Natural killer cell (primary cell): ENCODE measurements at places on chromosomes 7 and 10. TPM values are rescaled to one million over a fixed set of nuclear protein-coding genes. Genes with fewer than 3 reads are reported as not detected.

GRCh38 chr10:77027576-77027975 lies 610.0 kb downstream of the KCNMA1 start:
- DNase-seq: no peak
- no peaks in the 10 kb centered on the region for H3K27me3 ChIP-seq
- H3K36me3 ChIP-seq: no peaks in the 10 kb centered on the region

DNA sequence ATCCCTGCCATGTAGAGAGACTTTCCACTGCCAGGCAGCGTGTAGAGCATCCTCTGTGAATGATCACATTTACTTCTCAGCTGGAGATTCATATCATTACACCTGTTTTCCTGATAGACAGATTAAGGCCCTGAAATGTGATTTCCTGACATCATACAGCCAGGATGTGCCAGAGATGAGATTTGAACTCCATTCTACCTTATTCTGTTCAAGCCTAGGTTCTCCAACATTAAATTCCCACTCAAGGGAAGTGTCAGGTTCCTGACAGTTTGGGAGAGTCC lies 482.1 kb downstream of the RPS24 start:
- H3K27ac ChIP-seq: no peak overlapping the region
- H3K4me3 ChIP-seq: no peak overlapping the region
- H3K27me3 ChIP-seq: no peaks in the 10 kb centered on the region
- no peak for DNase-seq
- H3K36me3 ChIP-seq: no peaks in the 10 kb centered on the region

DNA sequence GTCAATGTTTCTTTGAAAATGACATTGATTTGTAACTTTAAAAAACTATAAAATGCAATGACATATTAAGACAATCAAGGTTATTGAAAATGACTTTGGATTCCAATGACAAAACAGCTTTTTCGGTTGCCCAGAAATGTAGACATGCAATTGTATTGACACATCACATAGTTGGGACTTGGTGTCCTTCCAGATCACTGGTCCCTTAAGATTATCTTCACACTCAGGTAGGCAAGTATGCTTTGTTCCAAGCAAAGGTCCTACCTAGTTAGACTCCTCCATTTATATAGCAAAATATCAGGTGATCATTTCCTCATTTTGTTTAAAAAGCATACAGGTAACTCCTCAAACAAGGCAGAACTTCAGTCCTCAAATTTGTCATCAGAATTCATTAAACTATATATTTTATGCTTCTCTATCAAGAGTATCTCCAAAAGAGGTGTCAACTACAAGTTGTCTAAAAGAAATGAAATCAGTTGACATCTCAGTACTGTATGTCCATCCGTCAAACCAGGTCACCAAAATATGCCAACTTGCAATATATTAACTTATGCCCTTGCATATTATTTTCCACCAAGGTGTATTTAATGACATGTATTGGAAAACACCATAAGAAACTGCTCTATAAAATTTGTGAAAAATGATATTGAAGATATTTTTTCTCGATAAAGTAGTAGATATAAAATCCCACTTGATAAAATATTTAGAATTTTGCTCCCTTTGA lies 64.6 kb downstream of the TSPAN12 start:
- H3K27ac ChIP-seq: no peak overlapping the region
- H3K27me3 ChIP-seq: no peaks in the 10 kb centered on the region
- no peak for DNase-seq
- H3K36me3 ChIP-seq: no peaks in the 10 kb centered on the region

DNA sequence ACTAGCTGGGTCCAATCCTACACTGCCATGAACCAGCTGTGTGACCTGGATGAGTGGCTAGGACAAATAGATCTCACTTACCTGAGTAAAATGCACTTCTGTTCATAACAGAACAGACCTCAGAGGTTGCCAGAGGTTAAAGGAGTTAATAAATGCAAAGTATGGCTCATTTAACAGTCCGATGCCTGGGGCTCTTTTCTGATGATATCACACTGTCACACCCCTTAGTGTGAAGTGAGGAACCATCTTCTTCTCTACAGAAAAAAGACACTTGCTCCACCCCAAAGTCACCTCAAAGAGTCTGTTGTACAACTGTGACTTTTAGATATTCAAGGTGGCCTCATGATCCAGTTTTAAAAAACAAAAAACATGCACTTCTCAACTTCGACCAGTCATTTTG lies 21.5 kb upstream of the TARP start:
- H3K4me3 ChIP-seq: no peak overlapping the region
- peak overlapping the region; percentile 97 for H3K27ac ChIP-seq
- no peaks in the 10 kb centered on the region for H3K27me3 ChIP-seq
- H3K36me3 ChIP-seq: no peaks in the 10 kb centered on the region
- DNase-seq: no peak

- H3K36me3 ChIP-seq: no peaks in the 10 kb centered on the region
- DNase-seq: no peak
- H3K4me1 ChIP-seq: no peaks in the 10 kb centered on the region
- H3K27ac ChIP-seq: no peak overlapping the region
- no peaks in the 10 kb centered on the region for H3K27me3 ChIP-seq
Observed at GRCh38 chr7:147196481-147196880, 1079.9 kb downstream of the CNTNAP2 start.

DNA sequence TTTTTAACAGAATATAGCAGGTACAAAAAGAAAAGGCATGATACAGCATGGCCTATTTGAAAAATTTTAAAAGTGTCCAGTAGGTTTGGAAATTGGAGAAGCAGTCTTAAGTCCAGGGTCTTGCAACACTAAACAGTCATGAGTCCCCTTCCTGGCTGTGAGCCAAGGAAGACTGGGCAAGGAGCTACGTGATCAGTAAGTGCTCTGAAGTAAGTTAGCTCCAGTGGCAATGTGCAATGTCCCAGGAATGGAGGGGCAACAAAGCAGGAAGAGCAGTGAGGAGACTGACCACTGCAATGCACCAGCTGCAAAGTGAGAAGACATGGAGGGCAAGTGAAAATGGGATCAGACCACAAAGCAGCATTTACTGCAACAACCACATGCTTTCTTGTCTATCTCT lies 72.9 kb upstream of the GRID1 start:
- H3K4me1 ChIP-seq: peaks cover 4% of the 10 kb centered on the region
- H3K36me3 ChIP-seq: peaks cover 73% of the 10 kb centered on the region
- H3K27me3 ChIP-seq: no peaks in the 10 kb centered on the region
- no peak overlapping the region for H3K27ac ChIP-seq

DNA sequence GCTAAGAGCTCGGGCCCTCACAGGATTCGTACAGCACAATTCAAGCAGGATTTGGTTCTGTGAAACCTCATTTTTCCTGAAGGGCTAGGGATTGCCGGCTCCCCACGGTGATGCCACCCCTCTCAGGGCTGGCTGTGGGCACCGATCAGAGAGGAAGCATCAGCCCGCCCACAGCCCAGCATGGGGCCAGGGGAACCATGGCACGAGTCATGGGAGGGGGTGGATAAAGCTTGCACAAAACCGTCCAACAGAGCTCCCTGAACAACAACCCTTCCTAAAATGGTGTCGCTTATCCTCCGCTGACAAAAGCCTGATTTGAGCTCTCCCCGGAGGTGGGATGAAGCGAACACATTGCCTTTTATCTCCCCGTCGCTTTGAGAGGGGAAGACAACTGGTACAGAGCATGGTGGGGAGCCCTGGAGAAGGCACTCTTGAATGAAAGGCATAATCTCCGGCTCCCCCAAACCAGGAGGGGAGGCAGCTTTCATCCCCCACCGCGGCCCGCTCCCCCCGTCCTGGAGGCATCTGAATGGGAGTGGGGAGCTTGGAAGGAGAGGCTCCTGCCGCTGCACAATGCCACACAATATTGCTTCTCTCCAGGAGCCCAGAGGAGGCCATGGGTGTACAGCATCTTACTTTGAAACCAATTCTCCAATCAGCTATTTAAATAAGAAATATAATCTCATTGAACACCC lies 144.0 kb downstream of the RPS24 start:
- H3K27me3 ChIP-seq: no peaks in the 10 kb centered on the region
- DNase-seq: no peak
- no peaks in the 10 kb centered on the region for H3K36me3 ChIP-seq

DNA sequence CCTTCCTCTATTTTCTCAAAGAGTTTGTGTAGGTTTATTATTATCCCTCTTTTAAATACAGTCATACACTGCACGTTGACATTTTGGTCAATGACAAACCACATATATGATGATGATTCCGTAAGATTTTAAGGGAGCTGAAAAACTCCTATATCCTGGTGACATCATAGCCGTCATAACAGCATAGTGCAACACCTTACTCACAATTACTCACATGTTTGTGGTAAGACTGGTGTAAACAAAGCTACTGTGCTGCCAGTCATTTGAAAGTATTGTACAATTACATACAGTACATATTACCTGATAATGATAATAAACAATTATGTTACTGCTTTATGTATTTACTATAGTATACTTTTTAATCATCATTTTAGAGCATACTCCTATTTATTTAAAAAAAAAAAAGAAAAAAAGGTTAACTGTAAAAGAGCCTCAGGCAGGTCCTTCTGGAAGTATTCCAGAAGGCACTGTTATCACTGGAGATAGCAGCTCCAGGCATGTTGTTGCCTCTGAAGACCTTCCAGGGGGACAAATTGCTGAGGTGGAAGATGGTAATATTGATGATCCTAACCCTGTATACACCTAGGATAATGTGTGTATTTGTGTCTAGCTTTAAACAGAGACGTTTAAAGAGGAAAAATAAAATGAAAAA lies 123.3 kb upstream of the CDK1 start:
- H3K27me3 ChIP-seq: no peaks in the 10 kb centered on the region
- DNase-seq: no peak
- H3K4me3 ChIP-seq: no peak overlapping the region
- H3K4me1 ChIP-seq: no peaks in the 10 kb centered on the region
- H3K27ac ChIP-seq: no peak overlapping the region

DNA sequence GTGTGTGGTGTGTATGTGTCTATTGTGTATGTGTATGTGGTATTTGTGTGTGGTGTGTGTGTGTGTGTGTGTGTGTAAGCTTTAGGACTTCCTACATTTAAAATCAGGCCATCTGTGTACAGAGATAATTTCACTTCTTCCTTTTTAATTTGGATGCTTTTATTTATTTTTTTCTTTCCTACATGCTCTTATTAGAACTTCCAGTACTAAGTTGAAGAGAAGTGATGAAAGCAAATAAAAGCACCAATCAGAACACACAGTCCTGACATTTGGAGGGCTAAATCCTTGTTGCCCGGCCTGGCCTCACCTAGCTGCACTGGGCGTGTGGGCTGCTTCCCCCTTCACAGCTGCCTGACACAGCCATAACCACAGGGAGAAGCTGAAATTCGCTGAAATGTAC lies 3.8 kb upstream of the MRC1 start:
- no peak for DNase-seq
- no peaks in the 10 kb centered on the region for H3K36me3 ChIP-seq
- H3K27me3 ChIP-seq: no peaks in the 10 kb centered on the region
- H3K4me1 ChIP-seq: peaks cover 4% of the 10 kb centered on the region
- H3K27ac ChIP-seq: no peak overlapping the region

Gene PHTF2
- total RNA-seq: 26.4 TPM

GRCh38 chr7:133071506-133071905 lies 10.4 kb downstream of the CHCHD3 start:
- no peak overlapping the region for H3K4me3 ChIP-seq
- H3K4me1 ChIP-seq: no peaks in the 10 kb centered on the region
- no peak for DNase-seq
- no peak overlapping the region for H3K27ac ChIP-seq
- H3K36me3 ChIP-seq: peaks cover 21% of the 10 kb centered on the region

Gene NKX1-2
- not detected for total RNA-seq

DNA sequence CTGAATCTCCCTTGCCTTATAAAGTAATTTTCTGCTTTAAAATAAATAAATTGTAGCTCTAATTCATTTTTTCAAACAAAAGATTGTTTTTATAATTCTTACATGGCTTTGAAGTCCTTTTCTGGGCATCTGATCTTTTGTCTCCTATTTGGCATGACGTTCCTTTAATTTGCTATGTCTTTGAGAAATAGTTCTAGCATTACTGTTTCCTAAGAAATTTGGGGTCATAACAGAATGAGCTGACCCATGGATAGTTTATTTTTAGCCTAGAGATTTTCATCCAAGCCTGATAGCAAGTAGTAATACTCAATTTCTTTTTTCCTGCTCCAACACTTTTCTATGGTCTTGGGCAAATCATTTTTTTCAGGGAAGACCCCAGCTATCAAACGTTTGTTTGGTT lies 31.4 kb downstream of the CCDC71L start:
- DNase-seq: no peak
- H3K4me3 ChIP-seq: no peak overlapping the region
- H3K27ac ChIP-seq: no peak overlapping the region

DNA sequence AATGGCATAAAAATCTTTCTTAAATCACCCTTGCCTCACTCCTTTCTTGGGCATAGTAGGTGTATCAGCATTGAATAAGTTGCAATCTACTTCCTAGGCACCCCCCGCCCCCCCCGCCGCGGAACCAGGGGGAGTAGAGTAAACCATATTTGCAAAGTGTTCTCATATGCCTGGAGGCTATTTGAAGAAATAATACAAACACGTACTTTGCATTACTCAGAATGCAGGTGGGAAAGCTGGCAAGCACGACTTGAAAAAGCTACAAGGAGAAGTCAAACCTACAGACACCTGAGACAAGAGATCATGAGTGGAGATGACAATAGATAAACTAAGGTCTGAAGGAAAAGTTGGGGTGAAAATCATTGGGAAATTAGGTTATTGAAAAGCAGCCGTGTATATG lies 65.6 kb downstream of the POM121L12 start:
- no peaks in the 10 kb centered on the region for H3K4me1 ChIP-seq
- no peak overlapping the region for H3K27ac ChIP-seq
- no peaks in the 10 kb centered on the region for H3K27me3 ChIP-seq

DNA sequence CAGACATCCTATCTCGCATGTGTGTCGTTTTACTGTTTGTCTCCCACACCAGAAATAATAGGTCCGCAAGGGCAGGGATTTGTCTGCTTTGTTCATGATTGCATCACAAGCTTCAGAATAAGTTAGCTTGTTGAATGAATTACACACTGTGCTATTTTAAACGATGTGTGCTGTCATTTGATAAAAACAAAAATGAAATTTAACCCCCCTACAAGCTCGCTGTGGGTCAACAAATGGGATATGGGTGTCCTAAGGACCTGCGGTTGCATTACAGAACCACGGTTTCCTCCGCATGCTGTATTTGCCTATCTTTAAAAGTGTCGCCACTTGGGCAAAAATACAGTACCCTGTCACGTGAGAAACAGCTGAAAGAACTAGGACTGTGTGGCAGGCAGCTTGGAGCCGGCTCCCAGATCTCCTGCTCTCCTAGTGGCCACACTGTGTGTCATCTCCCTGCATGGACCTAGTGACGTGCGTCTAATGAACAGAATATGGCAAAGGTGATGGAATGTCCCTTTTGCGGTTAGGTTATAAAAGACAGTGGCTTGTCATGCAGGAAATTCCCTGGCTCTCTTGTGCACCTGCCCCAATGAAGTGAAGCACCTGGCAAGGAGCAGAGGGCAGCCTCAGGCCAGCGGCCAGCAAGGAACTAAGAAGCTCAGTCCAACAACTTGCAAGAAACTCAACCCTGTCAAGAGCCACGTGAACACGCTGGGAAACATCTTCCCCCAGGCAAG lies 32.9 kb upstream of the CRYGN start:
- peaks cover 16% of the 10 kb centered on the region for H3K4me1 ChIP-seq
- H3K36me3 ChIP-seq: peaks cover 29% of the 10 kb centered on the region
- no peak for DNase-seq
- H3K27me3 ChIP-seq: no peaks in the 10 kb centered on the region
- H3K4me3 ChIP-seq: no peak overlapping the region

Gene CCL24
- total RNA-seq: not detected
